ENCODE measurements at places on chromosomes 4 and X. TPM values are rescaled to one million over a fixed set of nuclear protein-coding genes. Genes with fewer than 3 reads are reported as not detected.

DNA sequence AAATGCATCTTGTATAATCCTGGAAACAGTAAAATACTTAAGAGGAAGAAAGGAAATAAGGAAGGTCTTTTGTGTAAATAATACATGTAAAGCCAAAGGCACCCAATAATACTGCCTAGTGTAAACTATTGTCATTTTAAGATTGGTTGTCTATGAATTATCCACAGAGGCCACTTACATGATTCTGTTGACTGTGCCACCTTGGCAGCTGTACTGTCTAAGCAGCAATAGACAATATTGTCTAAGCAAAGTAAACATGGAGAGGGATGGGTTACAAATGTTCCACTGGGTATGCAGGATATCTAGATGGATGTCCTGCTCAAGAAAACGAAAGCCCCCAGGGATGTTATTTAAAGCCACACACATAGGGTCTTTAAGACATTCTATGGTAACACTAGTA lies 19.4 kb downstream of the BEND4 start:
- H3K36me3 ChIP-seq, result no peaks in the 10 kb centered on the region
- no peaks in the 10 kb centered on the region for H3K4me1 ChIP-seq
- no peak overlapping the region for H3K4me3 ChIP-seq
- peaks cover 1% of the 10 kb centered on the region for H3K27me3 ChIP-seq
- no peak for DNase-seq
- H3K27ac ChIP-seq, result no peak overlapping the region

DNA sequence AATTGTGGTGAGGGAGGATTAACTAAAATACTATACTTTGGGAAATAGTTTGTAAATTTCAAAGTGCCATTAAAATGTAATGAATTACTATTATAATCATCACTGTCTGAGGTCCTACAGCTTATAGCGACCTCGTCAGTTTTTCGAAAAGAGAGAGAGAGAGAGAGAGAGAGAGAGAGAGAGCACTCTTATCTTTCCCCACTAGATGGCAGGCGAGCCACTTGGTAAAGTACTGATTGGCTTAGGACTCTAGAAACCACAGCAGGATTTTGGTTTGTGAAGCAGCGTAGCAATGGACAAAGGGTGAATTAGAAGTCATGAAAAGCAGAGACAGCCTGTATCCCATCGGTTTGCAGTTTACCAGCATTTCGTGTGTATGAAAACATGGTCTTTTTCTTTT lies 52.5 kb downstream of the LINC00632 start:
- H3K27me3 ChIP-seq, result peaks cover 24% of the 10 kb centered on the region
- H3K27ac ChIP-seq, result no peak overlapping the region
- H3K4me3 ChIP-seq, result no peak overlapping the region
- H3K4me1 ChIP-seq, result peaks cover 3% of the 10 kb centered on the region
- no peaks in the 10 kb centered on the region for H3K36me3 ChIP-seq

DNA sequence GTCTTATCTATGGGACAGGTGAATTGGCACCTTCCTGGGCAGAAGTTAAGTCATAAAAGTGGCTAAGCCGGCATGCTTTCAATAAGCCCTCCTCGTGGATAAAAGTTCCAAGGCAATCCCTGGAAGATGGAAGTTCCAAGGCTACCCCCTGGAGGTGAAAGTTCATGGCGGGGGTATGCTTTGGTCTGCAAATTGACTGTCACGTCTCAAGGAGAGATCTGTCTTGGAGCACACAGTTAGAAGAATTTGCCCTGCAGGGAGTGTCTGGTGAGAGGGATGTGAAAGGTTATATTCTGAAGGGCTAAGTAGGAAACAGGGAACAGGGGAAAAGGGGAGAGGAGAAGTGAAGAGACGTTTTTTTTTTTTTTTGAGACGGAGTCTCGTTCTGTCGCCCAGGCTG lies 26.2 kb upstream of the GPR173 start:
- H3K27ac ChIP-seq, result no peak overlapping the region
- no peaks in the 10 kb centered on the region for H3K36me3 ChIP-seq
- H3K4me1 ChIP-seq, result no peaks in the 10 kb centered on the region
- no peak for DNase-seq
- peaks cover 4% of the 10 kb centered on the region for H3K27me3 ChIP-seq

DNA sequence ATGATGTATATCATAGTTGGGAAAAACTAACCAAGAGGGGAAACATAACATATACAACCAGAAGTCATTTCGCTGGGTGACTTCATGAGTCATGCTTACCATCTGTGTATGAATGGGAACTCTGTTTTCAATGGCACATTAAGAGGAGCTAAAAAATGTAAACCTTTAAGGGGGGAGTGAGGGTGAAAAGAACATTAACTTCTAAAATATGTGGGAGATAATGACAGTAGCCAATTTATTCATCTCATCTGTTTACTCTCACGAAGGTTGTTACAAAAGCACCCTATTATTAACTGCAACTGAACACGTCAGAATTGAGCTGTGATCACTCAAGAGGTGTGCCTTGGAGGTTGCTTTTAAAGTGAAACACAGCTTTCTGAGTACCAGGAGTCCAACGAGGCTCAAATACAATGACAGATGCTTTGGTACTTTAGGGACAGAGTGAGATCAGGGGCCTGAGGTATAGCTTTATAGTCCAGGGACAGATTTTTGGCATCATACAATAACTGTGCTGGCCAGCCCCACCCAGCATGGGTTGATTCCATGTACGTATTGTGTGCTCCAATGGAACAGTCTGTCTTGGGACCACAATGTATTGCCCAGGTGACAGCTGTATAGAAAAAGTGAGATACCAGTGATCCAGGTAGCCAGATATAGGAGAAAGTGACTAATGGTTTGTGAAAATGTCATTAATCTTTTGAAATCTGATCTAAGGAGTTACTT lies 107.3 kb downstream of the AMMECR1 start:
- H3K27me3 ChIP-seq, result no peaks in the 10 kb centered on the region
- DNase-seq, result no peak
- H3K4me3 ChIP-seq, result no peak overlapping the region
- H3K27ac ChIP-seq, result no peak overlapping the region

- no peaks in the 10 kb centered on the region for H3K27me3 ChIP-seq
- no peaks in the 10 kb centered on the region for H3K4me1 ChIP-seq
- no peak for DNase-seq
- no peak overlapping the region for H3K4me3 ChIP-seq
- no peak overlapping the region for H3K27ac ChIP-seq
- H3K36me3 ChIP-seq, result no peaks in the 10 kb centered on the region
These were observed 62.3 kb upstream of the SCRG1 start for GRCh38 chr4:173461170-173461569.

ELOVL6 gene
- total RNA-seq, result 8.4 TPM

All from activated naive CD8-positive, alpha-beta T cell treated with anti-CD3 and anti-CD28 coated beads for 36 hours (primary cell).